ENCODE measurements at places on chromosomes 16 and 17.

GRCh38 chr17:46771561-46772474 lies 46.7 kb downstream of the WNT3 start:
- DNase-seq = peak; percentile 32

- DNase-seq = peak; percentile 50
Observed at GRCh38 chr16:67942200-67942509, 1.8 kb downstream of the LCAT start.

DNA sequence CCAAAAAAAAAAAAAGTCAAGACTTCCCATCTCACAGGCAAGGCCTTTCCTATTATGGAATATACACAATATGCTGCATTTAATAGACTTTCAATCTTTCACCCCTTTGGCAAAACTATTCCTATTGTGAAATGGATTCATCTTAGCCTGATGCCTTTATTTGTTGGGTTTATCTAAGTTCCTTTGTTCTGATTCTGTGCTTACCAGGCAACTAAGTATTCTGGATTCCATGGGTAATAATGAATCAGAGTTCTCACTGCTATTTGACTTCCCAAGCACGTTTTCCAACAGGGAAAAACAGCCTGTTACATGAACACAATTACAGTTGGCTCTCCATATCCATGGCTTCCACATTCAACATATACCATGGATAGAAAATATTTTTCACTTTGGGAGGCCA lies 135.5 kb downstream of the MYO1D start:
- DNase-seq = no peak

- peak; percentile 91 for DNase-seq
Observed at GRCh38 chr16:3364774-3365427, 9.2 kb downstream of the OR2C1 start.

DNA sequence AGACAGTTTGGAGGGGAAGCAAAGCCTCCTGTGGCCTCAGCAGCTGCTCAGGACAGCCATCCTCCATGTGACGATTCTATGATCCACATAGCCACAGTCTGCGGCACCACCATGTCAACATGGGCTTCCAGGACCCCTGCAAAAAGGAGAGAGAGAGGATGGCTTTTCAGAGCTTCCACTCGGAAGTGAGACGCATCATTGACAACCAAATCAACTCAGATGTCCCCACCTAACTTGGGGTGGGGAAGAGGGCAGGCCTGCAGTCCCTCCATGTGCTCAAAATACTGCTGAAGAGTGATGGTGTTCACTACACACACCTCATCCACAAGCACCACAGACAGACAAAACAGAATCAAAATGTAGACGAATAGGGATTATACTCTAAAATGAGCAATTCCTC lies 5.9 kb upstream of the METTL16 start:
- no peak for DNase-seq

DNA sequence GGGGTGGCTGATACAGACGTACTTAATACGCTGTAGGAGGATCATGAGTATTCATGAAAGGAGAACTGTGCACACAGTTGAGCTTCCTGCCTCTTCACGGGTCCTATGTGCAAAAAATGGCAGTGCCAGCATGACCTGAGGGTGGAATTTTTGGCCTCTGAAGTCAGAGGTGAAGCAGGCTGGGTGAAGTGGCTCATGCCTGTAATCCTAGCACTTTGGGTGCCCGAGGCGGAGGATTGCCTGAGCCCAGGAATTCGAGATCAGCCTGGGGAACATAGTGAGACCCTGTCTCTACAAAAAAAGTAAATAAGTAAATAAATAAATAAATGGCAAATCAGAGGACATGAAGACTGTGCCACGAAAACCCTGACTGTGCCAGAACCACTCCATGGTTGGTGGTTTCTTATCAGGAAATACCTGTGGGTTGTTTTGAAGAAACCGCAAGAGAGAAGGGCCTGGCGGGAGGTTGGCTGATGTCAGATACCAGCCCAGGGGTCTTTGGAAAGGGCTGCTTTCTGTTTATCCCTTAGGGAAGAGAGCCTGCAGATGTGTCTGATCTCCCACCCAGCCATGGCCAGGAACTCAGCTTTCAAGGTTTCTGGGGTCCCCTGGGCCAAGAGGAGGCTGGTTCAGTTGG lies 3.4 kb downstream of the ASPSCR1 start:
- no peak for DNase-seq

DNA sequence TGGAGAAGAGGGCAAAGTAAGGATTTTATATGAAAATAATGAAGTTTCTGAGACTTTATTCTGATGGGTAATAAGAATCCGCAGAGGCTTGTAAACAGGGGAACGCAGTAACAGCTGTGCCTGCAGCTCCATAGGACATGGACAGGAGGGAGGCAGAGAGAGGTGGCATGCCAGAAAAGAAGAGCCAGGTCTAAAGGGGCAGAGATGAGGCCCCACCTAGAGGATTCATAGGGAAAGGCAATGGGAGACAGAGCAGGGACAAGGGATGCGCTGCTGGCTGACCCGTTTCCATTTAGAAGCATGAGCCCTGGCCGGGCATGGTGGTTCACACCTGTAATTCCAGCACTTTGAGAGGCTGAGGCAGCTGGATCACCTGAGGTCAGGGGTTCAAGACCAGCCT lies 340.3 kb upstream of the CDH5 start:
- DNase-seq = no peak

DNA sequence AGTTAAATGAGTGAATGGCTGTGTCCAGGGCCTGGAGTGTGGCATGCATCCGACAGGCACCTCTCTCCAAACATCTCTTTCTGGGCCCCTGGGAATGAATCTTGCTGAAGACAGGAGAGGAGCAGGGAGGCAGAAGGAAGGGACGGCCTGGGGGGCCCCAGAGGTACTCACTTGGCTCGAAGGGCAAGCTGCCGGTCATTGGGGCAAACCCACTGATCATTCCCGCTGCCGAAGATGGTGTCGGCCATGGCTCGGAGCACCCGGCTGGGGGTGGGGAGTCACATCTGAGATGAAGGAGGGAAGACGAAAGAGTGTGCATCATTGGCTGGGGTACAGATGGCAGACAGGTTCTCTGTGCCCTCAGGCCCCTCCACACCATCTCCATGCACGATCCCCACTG lies 25.3 kb downstream of the RPH3AL start:
- DNase-seq = no peak

DNA sequence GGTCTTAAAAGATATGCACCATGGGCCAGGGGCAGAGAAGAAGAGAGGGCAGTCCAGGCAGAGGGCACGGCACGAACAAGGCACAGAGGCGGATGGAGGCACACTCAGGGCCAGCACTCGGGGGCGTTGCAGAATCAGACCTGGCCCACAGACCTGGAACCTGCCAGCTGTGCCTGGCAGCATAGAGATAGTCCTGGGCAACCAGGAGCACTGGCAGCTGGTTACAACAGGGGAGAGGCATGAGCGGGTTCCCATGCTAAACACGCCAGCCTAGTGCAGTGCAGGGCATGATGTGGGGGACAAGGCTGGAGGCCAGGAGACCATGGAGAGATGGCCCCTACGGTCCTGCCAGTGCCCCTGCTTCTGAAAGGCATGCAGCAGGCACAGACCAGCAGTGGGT lies 56.9 kb upstream of the RBFOX3 start:
- DNase-seq = no peak

GRCh38 chr17:30308406-30308805 lies 16.7 kb upstream of the BLMH start:
- DNase-seq = no peak

GRCh38 chr16:88561485-88562359 lies 8.5 kb upstream of the ZC3H18 start:
- DNase-seq = peak; percentile 62

DNA sequence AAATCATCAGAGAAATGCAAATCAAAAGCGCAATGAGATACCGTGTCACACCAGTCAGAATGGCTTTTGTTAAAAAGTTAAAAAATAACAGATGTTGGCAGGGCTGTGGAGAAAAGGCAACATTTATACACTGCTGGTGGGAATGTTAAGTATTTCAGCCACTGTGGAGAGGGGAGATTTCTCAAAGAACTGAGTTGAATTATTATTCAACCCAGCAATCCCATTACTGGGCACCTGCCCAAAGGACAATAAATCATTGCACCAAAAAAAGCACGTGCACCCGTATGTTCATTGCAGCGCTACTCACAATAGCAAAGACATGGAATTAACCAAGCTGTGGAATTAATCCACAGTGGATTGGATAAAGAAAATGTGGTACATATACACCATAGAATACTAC lies 204.7 kb downstream of the HS3ST4 start:
- DNase-seq = no peak

Data from activated CD4-positive, alpha-beta memory T cell treated with anti-CD3 and anti-CD28 coated beads for 36 hours (primary cell).